ENCODE measurements at places on chromosomes 5 and 9.

DNA sequence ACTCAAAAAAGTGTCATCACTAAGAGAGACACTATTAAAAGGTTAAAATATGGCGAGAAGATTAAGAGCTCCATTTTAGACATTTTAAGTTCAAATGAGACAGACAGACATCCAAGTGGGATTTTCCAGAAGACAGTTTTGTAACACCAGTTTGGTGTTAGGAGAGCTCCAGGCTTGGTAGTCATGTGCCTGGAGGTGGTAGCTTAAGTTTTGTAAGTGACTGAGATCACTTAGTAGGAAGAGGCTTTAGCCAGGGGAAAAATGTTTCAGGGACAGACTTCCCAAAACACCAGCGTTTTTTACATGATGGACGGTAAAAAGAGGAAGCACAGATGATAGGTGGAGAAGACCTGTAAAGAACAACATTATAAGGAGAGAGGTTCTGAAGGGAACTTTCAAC is 150.3 kb downstream of the GIN1 start:
- DNase-seq = no peak

- no peak for DNase-seq
Measured at GRCh38 chr9:27701587-27701986, 128.3 kb upstream of the C9orf72 start.

GRCh38 chr9:37029304-37029775 is 4.7 kb downstream of the PAX5 start:
- DNase-seq = no peak

- no peak for DNase-seq
Measured at GRCh38 chr5:14953075-14953607, 81.6 kb upstream of the ANKH start.

DNA sequence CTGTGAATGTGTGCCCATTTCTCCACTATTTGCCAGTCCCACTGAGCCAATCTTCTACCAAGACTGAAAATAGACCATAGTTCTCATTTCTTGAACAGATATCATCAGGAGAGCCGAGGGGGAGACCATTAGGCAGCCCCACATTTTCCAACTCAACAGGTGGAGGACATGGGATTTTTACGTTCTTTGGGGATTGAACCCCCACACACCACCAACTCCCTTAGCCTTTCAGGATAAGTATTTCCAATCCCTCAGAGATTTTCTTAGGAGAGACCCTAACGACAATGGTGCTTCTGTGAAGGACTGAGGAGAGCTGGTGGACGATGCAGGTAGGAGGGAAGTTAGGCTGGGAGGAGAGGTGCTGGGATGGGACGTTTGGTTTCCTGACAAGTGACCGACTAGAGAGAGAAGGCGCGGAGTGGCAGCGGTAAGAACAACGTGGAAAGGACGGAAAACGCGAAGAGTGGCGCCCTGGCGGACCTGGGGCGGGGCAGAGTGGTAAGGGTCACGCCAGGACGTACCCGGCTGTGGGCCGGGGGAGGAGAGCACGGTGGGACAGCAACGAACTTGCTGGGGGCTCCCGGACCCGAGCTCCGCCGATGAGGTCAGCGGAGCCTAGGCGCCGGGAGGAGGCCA is 681 bp upstream of the CHSY3 start:
- DNase-seq = peak; percentile 9

DNA sequence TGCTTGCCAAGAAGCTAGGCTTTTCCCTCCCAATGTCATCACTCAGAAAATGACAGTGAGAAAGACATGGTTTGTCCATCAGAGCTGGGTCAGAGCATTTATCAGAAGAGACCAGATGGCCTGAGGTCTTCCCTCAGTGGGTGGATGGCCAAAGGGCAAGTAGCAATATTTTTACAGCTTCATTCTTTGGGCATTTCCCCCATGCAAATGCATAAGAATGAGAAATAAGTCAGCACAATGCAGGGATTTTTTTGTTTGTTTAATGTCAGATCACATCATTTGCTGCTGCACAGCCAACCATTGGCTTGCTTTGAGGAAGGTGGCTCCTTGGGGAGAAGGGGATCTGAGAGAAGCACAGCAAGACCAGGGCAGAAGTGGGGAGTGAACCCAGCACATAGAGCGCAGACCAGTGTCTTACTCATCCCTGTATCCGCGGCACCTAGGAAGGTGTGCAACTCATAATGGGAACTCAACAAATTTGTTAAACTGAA is 209.6 kb downstream of the SEMA6A start:
- DNase-seq = no peak

DNA sequence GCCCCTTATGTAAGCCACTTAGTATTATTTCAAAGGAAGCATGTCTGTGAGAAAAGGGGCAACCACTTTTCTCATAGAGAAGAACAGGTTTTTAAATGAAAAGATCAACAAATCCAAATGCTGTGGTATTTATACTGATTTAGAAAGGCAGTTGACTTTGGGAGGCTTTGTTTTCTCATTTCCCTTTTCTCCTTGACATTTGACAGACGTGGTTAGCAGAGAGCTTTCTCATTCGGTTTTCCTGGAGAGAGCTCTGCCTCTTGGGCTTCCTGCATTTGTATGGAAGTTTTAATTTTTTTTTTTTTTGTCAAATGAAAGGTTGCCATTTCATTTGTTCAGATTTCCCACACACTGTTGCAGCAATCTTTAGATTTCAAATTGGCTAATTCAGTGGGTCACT is 62.5 kb downstream of the EXOSC2 start:
- no peak for DNase-seq

DNA sequence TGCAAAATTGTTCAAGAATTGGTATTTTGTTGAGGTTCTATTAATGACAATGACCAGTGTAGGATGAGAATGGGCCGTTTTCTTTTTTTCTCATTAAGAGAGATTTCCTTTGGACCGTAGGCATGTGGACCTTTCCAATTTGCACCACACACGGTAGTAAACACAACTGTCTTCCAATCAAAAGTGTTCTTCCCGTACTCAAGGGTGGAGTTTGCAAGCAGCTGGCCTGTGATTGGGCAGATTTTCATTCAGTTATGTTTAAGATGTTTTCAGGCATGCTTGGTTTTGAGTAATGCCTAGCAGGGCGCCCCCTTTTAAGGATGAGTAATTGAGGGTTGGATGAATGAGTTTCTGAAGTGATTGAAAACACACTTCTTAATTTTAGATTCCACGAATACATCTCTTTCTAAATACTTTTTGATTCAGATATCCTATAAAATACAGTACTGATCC is 2.5 kb downstream of the KDM3B start:
- DNase-seq = peak; percentile 91

DNA sequence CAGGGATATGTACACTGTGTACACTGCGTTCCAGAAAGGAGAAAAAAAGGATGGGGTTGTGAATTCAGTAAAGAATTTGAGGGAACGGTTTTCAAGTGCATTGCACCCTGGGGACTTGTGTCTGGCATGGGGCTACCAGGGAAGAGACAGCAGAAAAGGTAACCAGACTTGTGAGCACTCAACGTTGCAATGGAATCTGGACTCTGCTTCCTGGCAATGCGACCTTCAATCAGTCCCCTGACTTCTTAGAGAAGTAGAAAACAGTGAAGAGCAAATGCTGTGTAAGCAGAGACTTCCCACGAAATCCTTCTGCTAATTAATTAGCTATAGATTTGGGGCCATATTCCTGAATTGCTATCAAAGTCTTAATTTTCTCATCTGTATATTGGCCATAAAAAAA is 36.3 kb downstream of the MACIR start:
- no peak for DNase-seq

- DNase-seq = no peak
Measured at GRCh38 chr9:20408513-20408912, 213.8 kb downstream of the MLLT3 start.

- DNase-seq = no peak
Measured at GRCh38 chr9:6449645-6450044, 36.6 kb downstream of the UHRF2 start.

GRCh38 chr9:131266266-131267229 is 9.8 kb downstream of the FAM78A start:
- DNase-seq = no peak

DNA sequence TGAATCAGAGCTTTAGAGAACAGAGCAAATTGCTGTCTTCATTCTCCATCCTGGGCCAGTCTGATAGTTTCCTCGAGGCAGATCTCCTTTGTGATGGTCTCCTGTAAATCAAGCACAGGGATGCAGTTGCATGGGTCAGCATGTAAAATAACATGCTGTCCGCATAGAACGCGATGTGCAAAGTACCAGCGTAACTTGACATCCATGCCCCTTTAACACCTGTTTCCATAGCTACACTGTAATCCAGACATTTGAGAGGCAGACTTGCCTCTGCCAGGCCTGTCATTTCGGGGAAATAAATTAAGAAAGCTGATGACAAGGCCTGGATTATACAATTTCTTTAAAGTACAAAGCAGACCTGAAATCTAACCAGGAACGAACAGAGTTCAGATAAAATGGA is 413.5 kb downstream of the TLE4 start:
- no peak for DNase-seq

DNA sequence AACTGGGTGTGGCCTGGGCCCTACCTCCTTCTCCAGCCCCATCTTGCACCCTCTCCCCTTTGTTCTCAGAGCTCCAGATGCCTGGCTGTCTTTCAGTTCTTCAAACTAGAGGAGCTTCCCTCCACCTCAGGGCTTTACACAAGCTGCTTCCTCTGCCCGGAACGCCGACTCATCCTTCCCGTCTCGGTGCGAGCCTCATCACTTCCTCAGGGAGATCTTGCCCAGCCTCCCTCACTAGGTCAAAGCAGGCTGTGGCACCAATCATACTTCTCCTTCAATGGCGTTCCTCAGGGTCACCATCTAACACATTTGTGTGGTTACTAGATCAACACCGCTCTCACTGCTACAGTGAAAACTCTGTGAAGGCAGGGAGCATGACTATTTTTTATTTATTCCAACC is 56.2 kb upstream of the ZSWIM6 start:
- peak; percentile 83 for DNase-seq

DNA sequence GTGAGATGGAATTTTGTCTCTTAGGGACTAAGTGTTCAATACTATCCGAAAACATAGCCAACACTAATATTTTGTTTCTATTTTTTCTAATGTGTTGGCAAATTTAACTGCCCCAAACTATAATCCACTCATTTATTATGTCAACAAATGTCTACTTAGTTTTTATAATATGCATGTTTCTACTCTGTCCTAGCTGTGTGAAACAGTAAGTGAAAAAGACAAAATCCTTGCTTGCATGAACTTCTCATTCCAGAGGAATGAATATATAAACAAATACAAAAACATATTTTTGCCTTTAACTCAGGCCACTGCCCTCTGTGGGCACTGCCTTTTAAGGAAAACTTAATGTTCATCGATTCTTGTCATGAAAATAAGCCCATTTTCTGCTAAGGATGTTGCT is 1275.4 kb upstream of the CDH18 start:
- peak; percentile 86 for DNase-seq

DNA sequence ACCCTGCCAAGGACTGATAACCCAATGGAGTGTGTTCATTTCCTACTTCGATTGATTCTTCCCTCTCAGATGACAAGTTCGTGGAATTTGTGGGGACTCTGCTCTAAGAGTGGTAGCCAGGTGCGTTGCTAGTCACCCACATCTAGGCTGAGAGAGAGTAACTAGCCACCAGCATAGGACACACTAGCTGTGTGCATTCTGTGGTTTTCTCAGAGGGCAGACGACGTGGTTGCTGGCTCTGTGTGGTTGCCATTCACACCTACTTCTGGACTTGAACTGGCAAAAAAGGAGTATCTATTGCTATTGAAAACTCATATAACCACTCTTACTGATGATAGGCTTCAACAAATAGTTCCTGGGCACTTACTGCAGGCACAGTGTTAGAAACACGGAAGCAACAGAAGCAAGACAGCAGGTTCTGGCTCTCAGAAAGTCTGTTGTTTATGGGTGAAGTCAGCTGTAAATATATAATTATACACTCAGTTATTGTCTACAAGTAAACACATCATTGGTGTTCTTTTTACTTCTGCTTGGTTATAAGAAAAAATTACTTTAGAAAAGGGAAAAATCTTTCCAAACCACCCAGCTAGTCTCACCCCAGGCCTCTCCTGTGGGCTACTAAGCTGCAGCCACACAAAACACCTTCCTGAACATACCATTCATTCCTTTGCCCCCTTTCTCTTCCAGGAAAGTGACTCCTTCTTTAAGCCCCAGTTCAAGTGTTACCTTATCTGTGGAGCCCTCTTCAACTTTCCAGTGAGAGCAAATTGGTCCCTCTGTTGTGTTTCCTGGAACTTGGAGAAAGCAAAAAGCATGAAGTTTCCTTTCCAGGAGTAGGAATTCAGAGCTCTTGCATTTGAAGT is 151.1 kb upstream of the HAPLN1 start:
- no peak for DNase-seq

- DNase-seq = no peak
Measured at GRCh38 chr5:148839960-148840359, 13.5 kb downstream of the ADRB2 start.

- no peak for DNase-seq
Measured at GRCh38 chr9:38368731-38369130, 23.8 kb upstream of the ALDH1B1 start.

- no peak for DNase-seq
Measured at GRCh38 chr5:62041156-62041756, 264.8 kb upstream of the KIF2A start.

DNA sequence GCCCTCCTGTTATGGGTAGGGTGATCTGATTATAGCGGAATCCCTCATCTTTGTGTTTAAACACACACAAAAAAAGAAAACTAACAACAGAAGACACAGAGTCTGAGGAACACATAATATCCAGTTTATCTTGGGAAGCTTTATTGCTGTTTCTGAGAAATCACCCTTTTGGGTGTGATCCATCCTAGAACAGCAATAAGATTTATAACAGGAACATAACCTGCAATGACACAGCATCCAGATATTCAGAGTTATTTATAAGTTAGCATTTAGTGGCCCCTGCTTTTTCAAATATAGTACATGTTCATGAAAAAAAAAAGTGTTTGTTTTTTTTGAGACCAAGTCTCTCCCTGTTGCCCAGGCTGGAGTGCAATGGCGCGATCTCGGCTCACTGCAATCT is 79.9 kb downstream of the RFK start:
- DNase-seq = no peak

DNA sequence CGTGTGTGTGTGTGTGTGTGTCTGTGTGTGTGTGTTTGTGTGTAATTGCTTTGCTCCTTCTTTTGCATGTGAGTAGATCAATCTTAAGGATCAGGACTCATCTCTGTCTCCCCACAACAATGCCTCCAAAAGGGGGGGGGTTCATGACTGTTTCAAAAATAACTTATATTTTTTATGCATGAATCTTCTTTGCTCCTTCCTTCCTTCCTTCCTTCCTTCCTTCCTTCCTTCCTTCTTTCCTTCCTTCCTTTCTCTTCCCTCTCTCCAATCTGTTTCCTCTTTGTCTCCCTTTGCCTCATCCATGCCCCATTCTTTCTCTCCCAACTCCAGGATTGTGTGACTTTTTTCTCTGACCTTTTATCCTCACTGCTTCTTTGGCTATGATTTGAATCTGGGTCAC is 126.4 kb upstream of the OSMR start:
- no peak for DNase-seq

GRCh38 chr5:173243831-173244305 is 8.9 kb upstream of the NKX2-5 start:
- DNase-seq = no peak

GRCh38 chr5:115639377-115639776 is 13.5 kb upstream of the TMED7 start:
- DNase-seq = no peak
